ENCODE measurements at places on chromosomes 3 and 15. TPM values are rescaled to one million over a fixed set of nuclear protein-coding genes. Genes with fewer than 3 reads are reported as not detected.

FOXL2 gene
- 0.06 TPM for total RNA-seq

GRCh38 chr3:149180057-149180573 lies 41.5 kb downstream of the CP start:
- DNase-seq = peak; percentile 99

- no peak for DNase-seq
These were observed 30.0 kb downstream of the SLC6A11 start for GRCh38 chr3:10845839-10846656.

- DNase-seq = no peak
These were observed 15.9 kb upstream of the LCMT2 start for GRCh38 chr15:43346305-43346704.

- DNase-seq = no peak
These were observed 10.4 kb upstream of the CCDC14 start for GRCh38 chr3:123971406-123971805.
